ENCODE measurements at places on chromosomes 7 and 10. TPM values are rescaled to one million over a fixed set of nuclear protein-coding genes. Genes with fewer than 3 reads are reported as not detected.

GRCh38 chr10:92493362-92493761, 80.5 kb downstream of the IDE start:
- no peak for DNase-seq
- H3K36me3 ChIP-seq, result no peaks in the 10 kb centered on the region
- H3K27me3 ChIP-seq, result no peaks in the 10 kb centered on the region
- H3K4me1 ChIP-seq, result no peaks in the 10 kb centered on the region

MCM10 gene
- total RNA-seq, result 0.65 TPM

DNA sequence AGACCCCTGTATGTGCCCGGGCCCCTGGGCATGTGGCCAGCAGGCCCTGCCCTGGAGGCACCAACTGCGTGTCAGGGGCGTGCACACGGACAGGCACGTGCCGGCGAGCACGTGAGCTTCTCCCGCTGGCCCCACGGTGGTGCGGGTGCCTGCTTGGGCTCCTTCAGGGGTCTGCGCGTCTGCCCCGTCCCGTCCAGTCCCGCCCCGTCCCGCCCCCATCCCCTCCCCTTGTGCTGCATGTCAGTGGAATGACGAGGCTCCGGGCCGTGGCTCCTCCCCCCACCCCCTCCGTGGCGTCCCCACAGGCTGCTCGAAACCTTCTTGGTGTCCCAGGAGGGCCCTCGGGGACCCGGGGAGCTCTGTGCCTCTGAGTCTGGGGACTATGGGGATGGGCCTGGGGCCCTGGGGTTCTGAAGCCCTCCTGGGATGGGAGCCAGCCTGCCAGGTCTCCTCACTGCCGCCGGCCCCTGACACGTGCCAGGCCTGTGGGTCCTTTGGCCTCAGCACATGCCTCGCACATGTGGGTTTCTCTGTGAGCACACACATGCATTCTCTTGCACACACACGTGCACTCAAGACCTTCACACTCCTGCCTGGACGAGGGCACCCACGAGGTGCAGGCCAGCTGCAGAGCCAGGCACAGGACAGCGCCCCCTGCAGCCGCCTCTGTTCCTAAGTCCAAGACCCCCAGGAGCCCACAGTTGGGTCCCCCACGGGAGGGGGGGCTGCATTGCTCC, 27.5 kb upstream of the AMZ1 start:
- no peaks in the 10 kb centered on the region for H3K4me1 ChIP-seq
- DNase-seq, result no peak

- H3K36me3 ChIP-seq, result no peaks in the 10 kb centered on the region
- H3K4me1 ChIP-seq, result peaks cover 48% of the 10 kb centered on the region
- H3K4me3 ChIP-seq, result peak within 1 kb of the TSS; percentile 89
- peak within 1 kb of the TSS; percentile 54 for H3K27ac ChIP-seq
- DNase-seq, result peak; percentile 22
These were observed at the start of gene EPHA1 for GRCh38 chr7:143408686-143409561. Gene EPHA1 (minus strand): TSS chr7:143408856. CDS start chr7:143408805, 51 bp downstream.

SPDYE16 gene
- 0.33 TPM for total RNA-seq

All from T-cell (primary cell).